Frontal cortex (tissue), 4 donors: ENCODE measurements at places on chromosomes 2 and 18.

DNA sequence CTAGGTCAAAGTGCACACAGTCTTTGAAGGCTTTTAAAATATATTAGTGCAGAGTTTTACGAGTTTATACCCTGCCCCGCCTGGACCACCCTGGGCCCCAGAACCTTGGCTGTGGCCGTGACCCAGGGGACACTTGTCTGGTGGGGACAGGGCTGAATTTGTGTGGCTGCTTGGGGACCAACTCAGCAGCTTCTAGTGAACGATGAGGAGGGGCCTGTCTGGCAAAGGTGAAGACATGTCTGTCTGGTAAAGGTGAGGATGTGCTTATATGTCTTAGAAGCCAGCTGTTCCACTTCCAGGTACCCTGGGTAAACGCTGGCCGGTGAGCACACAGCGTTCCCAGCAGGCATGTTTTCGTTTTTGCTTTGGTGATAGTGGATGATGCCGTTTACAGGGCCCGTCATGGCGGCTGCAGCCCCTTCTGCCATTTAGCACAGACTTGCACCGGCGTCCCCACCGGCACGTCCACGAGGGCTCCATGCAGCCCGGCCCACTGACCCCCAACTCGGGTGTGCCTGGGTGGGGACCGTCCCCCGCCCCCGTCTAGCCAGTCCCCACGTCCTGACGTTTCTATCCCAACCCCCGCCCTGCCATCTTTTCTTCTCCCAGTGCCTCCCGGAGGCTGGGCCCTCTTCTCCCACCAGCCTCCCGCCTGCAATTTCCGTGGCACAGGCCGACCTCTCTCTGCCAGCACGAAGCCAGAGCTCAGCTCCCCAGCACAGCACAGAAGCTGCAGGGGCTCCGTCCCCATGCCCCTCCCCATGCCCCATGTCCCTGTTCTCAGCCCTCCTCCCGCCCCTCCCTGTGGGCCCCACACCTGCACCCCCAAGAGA, 67.8 kb downstream of the SLC66A2 start:
- no peak for DNase-seq

DNA sequence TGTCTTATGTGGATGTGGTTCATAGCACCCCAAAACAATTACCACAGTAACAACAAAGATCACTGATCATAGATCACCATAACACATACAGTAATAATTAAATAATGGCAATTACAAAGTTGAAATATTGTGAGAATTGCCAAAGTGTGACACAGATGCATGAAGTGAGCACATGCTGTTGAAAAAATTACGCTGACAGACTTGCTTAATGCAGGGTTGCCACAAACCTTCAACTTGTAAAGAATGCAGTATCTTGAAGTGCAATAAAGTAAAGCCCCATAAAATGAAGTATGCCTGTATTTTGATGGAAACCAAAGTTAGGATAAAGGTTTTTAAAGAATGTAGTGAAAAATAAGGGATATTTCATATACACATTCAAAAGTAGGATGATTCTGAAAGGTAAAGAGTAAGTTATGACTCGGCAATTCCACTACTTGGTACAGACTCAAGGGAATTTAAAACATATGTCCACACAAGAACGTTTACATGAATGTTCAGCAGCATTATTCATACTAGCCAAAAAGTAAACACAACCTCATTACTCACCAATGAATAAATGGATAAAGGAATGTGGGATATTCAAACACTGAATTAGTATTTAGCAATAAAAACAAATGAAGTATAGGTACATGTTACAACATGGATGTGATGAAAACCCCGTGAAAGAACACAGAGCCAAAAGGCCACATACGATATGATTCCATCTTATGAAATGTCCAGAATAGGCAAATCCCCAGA, 61.6 kb downstream of the SCN9A start:
- DNase-seq: no peak

GRCh38 chr2:121783180-121783579, 27.7 kb downstream of the TSN start:
- DNase-seq: no peak

DNA sequence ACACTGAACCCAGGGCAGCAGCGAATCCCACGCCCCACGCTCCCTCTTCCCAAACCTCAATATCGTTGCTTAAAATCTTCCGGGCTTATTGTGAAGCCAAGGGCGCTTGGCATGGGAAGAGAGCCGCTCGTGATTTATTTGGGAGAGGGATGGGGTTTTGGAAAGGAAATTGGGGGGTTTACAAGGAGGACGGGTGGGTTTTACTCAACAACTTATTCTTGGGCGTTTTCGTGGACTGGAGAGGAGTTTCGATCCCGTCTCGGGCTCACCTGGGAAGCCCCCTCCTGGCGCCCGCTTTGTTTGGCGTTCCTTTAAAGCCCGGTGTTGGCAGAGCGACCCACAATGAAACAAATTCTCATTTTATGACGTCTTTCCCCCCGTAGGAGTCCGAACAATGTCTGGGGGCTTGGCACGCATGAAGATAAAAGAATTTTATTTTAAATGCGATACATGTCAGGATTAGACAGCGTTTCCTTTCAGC, 135.3 kb downstream of the INSIG2 start:
- DNase-seq: no peak

GRCh38 chr2:127860130-127860529, 2.2 kb upstream of the POLR2D start:
- DNase-seq: no peak

DNA sequence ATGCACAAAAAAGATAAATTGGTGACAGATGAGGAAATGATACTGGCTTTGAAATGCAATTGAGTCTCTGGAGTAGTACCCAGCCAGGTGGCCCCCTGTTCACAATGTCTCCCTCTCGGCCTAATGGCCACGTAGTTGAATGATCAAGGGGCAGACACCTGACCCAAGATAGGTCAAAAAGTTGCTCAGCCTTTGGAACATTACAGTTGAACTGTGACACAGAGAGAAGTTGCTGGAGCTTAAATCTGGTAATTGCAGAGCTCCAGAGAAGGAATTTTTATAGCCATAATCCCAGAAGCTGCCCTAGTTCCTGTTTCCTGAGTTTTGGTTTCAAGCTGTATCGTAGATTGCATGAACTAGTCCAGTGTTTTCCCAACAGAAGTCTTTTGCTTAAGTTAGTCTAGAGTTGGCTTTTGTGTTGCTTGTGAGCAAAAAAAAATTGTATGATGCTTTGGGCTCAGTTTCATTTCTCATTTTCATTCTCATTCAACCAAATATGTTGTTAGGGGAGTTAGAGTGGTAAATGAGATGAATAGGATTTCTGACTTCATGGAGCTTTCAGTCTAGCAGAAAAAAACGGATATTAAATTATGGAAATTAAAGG, 117.9 kb downstream of the CSRNP3 start:
- DNase-seq: no peak
